Foreskin melanocyte (primary cell): ENCODE measurements at places on chromosomes 3 and 15.

- no peak for DNase-seq
Measured at GRCh38 chr3:159378396-159379194, 576.7 kb downstream of the MFSD1 start.

- no peak for DNase-seq
Measured at GRCh38 chr15:40323953-40324937, 753 bp downstream of the INAFM2 start.

- no peak for DNase-seq
Measured at GRCh38 chr3:115670911-115671310, 47.6 kb downstream of the GAP43 start.

DNA sequence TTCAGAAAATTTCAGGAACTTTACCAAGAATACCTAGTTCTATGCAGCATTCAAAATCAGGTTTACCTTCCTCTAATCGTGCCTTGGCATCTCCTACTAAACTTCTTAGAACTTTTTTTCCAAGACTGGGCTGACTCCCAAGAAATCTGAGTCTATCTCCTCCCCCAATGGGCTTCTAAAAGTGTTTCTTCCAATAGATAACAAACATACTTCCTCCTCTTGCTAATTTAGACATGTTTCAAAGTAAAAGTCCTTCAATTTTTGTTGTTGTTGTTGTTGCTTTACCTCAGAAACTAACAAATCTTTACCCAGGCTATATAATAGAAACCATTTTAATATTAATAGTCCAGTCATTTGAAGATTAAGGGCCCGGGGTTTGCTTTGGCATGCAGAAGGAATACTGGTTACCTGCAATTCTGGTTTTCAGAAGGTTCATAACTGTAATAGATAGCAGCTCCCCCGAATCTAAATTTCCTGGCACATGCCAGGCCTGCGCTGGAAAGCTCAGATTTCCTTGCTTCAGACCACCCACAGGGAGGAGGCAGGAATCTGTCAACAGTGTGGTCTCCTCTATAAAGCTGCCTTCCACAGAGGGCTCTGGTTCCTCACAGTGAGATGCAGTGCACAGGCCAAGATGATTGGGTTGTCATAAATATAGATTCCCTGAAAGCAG lies 188.7 kb downstream of the THRB start:
- no peak for DNase-seq

GRCh38 chr15:70301396-70301795 lies 203.7 kb upstream of the TLE3 start:
- DNase-seq: no peak

- DNase-seq: no peak
Measured at GRCh38 chr3:153094386-153094785, 67.6 kb upstream of the RAP2B start.

GRCh38 chr3:115598216-115598615 lies 25.1 kb upstream of the GAP43 start:
- peak; percentile 74 for DNase-seq

- no peak for DNase-seq
Measured at GRCh38 chr3:105829229-105829628, 39.6 kb downstream of the CBLB start.

DNA sequence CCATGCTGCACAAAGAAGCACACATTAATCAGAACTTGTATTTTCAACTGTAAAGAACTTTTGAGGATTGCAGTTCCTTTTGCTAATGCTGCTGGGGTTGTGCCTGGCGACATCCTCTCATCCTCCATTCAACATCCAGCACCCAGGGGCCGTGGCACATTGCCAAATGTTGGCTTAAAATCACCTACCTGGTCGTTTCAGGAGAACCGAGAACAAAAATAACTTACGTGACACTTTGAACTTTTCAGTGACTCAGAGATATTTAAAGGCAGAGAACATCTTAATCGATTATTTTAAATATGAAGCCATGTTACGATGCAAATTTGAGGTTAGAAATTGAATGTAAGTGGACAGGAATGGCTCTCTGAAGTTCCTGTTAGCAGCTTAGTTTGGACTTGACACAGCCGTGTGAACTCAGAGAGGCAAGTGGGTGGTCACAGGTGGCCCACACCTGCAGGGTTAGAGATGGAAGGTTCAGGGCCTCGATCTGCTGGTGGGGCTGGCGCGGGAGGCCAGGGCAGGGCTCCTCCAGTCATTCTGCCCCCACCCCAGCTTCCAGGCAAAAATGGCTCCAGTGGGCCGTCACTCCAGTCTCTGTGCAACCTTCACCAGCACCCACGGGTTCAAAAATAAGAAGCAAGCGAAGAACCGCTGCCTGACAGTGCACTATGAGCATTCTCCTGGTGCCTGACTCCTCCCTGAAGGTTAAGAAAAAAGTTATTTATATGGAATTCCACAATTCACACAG lies 12.2 kb downstream of the LRRK1 start:
- DNase-seq: no peak
